Stomach (tissue), 19 donors: ENCODE measurements at places on chromosomes 3 and 15. TPM values are rescaled to one million over a fixed set of nuclear protein-coding genes. Genes with fewer than 3 reads are reported as not detected.
A peak's percentile ranks its signal among the peaks of the same experiment; 100 is the strongest.

STAC gene
- total RNA-seq, result 7.2 TPM

XYLB gene
- total RNA-seq, result 4.9 TPM

- DNase-seq, result no peak
These were observed 464.4 kb downstream of the SHQ1 start for GRCh38 chr3:72383883-72384282.

DNA sequence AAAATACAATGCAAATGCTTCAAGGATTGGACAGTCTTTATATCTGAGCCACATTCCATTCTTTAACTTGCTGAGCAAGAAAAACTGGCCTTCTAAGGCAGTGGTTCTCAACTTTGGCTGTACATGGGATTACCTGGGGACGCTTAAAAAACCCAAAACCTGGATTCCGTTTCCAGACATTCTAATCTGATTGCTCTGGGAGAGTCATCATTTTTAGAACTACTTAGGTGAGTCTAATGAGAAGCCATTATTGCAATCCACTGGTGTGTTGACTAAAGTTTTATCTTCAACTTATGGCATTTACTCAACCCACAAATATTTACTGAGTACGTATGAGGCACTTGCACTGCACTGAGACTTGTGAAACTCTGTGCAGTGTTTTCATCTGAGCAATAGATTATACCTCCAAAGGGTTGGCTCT is 195.7 kb upstream of the ATP11B start:
- DNase-seq, result no peak

GRCh38 chr15:58154769-58155168 is 16.6 kb downstream of the AQP9 start:
- DNase-seq, result no peak

DNA sequence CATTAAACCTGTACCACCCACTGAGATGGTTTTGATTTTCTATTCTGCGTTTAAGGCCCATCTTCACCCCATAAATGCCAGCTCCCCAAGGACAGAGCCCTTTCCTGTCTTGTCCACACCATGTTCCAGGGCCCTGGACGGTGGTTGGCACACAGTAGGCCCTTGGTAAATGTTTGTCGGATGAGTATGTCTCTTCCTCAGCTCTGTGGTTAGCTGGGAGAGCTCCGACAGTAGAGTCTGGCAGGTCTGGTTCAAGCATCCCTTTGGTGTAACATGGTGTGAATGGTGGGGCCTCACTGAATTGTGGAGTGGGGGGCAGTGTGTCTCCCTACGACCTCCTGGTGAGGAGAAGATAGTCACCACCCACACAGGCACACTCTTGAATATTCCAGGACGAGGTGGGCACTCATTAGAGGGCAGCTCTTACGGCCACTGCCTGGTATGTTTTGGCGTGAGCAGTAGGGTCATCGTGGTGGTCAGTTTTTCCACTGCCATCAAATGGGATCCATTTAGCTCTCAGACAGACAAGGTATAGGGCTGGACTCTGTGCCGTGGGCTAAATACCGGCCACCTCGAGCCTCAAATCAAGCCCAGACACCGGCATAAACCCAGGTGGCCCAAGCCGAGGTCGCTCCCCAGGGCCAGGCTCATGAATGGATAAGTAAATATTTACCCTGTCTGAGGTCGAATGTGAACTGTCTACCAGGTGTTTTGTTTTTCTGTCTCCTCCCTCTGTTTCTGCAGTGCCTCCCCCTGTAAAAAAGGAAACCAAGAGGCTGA is 61.3 kb downstream of the SMAD3 start:
- no peak for DNase-seq

DNA sequence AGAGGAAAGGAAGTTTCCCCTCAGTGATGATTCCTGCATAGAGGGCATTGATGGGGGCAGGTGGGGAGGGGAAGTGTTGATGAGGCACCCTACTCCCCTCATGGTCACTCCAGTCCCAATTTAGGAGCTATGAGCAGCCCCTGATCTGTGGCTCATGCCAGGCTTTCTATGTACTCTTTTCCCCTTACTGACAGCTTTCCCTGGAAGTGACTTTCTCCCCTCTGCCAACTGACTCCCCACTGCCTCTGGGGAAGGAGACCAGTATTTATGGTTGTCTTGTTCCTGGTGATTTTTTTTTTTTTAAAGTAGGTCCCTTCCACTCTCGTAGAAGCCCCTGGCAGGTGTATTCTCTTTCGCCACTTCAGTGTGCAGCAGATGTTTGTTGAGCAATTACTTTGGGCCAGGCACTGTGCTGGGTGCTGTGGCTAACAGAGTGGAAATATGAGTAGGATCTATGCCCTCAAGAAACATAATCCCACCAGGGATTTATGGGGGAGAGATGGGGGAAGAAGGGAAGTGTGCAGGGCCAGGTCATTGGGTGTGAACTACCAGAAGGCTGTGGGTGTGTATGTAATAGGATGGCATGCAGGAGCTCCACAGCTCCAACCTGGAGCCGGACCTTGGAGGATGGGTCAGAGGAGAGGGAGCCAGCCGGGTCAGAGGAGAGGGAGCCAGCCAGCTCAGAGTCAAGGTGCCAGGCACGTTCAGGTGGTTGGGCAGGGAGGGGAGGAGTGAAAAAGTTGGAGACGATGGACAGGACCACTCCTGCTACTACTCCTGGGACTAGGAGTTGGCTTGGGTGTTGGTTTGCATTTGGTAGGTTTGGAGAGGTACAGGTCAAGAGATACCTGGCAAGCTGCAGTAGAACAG is 3.5 kb downstream of the SMAD6 start:
- DNase-seq, result no peak

GRCh38 chr3:126033051-126033745 is 50.7 kb downstream of the SLC41A3 start:
- DNase-seq, result no peak

- no peak for DNase-seq
These were observed 103.8 kb upstream of the GALNT15 start for GRCh38 chr3:16070707-16071106.

DNA sequence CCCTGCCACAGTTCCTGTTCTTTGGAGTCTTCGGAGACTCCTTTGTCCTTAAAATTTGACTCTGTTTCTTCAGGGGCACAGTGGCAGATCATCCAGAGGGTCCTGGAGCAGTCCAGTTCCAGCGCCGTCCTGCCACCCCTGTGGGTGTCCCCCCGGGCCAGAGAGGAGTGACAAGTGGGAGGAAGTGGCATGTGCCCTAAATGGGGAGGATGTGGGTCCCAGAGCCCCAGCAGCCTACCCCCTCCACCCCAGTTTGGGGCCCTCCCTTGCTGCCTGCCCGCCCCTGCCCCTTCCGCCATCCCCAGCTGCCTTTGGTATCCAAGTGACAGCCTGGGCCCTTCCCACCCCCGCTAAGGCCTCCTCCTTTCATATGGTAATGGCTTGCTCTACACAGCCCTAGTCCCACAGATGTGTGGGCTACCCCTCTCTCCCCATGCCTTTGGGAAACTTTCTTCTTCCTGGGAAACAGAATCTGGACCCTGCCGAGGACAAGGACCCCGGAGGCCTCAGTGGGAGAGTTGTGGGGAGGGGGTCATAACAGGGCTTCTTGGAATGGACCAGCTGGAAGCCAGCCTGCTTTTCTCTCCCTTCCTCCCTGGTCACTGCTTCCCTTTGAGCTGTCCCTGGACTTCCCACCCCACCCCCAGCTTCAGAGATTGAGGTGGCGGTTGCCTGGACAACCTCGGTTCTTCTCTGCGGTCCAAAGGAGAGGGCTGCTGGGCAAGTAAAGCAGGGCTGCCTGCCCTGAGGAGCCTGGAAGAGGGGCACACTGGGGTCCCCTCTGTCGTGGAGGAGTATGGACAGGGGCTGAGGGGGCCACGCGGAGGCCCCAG is 43.2 kb downstream of the KLHL25 start:
- DNase-seq, result peak; percentile 48

- peak; percentile 35 for DNase-seq
These were observed 12.1 kb downstream of the IQGAP1 start for GRCh38 chr15:90400005-90400758.
